ENCODE measurements at places on chromosomes 5 and 9.

DNA sequence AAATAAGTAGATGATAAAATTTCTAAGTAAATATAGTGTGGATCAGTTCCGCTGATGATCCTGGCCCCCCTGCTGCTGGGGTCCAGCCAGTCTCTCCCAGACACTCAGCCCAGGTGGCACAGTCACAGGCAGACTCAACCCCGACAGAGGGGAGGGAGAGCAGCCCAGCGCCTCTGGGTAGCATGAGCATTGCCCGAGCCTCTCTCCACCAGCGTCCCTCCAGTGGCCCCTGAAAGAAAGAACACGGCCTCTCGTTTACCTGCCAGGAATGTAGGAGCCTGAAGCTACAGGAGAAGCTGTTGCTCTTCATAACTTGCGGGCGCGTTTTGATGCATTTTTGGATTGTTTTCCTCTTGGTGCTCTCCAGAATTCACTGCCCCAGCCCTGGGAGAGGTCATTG, 68.8 kb upstream of the ICE1 start:
- DNase-seq = no peak

DNA sequence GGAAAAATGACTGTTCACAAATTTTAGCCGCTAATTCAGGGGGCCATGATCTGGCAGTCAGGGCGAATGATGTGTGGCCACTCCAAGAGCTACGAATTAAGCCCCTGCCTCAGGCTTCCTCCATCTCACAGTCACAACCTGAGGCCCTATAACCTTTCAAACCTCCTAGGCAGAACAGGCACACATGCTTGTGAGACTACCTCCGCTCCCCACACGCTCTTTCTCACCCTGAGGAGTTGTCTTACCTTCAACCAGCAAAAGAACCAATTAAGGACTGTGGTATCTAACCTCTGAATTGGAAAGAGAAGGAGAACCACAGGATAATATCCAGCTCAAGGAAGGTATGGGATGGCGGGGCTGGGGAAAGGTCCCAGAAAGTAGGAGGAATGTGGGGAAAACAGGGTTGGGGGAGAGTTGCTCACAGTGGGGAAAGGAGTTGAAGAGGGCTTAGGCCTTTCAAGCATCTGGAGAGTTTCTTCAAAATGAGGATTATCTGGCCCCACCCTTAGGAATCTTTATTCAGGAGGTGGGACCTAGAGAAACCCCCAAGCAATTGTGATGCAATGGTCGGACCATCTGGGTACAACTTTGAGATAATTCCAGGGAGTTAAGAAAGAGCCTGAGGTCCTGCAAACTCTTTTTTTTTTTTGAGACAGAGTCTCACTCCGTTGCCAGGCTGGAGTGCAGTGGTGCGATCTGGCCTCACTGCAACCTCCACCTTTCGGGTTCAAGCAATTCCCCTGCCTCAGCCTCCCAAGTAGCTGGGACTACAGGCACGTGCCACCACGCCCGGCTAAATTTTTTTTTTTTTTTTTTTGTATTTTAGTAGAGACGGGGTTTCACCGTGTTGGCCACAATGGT, 5.5 kb downstream of the PCDH1 start:
- no peak for DNase-seq

DNA sequence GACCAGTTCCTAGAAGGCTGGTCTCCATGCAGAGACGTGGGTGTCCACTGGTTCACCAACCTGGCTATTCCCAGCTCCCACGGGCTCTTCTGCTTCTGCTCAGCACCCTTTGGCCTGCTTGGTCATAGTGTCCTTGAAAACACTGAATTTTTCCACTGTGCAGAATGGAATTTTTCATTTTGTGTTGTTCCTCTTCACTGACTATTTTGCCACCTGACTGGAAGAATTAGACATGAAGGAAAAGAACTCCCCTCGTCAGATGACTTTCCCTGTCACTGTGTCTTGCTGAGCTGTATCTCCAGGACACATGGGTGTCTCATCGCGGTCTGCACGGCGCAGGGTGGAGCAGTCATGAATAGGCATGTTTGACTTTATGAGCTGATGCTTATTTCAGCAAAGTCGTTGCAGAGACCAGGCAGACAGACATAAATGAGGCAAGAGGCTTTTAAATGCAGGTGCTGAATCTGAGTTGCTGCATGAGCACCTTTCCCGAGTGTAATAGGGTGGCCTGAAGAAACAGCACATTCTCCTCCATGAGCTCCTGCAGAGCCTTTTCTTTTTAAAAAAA, 50.2 kb upstream of the SEMA4D start:
- no peak for DNase-seq

GRCh38 chr5:21063146-21063545, 1075.1 kb upstream of the CDH18 start:
- no peak for DNase-seq

DNA sequence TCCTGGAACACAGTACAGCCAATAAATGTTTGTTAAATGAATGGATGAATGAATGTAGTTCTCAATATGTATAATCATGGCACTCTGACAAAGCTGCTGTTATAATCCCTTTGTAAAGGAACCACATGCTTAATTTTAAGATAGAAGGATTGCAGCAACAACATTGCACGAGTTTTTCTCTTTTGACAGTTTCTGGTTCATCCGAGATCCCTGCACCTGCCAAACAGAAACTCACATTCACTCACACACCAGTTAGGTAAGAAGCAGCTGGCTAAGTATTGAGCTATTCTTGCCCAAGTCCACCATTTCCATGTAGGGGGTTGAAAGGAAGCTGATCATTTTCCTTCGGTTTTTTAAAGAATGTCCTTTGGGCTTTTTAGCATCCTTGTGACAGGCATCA, 133.7 kb upstream of the MAP1B start:
- DNase-seq = no peak

DNA sequence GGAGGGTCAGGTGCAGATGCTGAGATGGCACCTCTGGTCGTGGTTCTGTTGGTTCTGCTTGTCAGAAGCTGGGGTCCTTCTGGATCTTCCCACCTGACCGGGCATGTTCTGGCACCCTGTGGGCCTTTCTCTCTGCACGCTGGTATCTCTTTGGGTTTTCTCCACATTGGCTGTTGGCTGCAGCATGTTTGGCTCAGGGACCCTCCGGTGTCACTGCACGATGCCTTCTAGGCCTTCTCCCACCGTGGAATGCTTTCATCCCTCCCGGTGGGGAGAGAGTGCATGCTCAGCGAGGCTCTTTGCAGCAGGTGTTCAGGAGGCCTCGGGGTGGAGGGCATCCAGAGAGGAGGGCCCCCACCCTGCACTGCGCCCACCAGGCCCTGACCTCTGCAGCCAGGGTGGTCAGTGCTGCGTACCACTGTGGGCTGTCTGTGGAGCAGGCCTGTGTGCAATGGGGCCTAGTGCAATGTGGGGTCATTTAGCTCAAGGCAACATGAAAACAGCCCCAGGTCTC, 119.4 kb downstream of the WNK2 start:
- no peak for DNase-seq

All from GM23248 (cell line).